ENCODE measurements at places on chromosomes 13 and 19.

GRCh38 chr19:55484593-55485438 lies at the start of gene NAT14:
Gene NAT14 (plus strand): TSS chr19:55485188. CDS start chr19:55485709, 521 bp downstream.
- no peak for DNase-seq

- DNase-seq = no peak
Measured at GRCh38 chr13:42762251-42762650, 19.1 kb upstream of the FAM216B start.

DNA sequence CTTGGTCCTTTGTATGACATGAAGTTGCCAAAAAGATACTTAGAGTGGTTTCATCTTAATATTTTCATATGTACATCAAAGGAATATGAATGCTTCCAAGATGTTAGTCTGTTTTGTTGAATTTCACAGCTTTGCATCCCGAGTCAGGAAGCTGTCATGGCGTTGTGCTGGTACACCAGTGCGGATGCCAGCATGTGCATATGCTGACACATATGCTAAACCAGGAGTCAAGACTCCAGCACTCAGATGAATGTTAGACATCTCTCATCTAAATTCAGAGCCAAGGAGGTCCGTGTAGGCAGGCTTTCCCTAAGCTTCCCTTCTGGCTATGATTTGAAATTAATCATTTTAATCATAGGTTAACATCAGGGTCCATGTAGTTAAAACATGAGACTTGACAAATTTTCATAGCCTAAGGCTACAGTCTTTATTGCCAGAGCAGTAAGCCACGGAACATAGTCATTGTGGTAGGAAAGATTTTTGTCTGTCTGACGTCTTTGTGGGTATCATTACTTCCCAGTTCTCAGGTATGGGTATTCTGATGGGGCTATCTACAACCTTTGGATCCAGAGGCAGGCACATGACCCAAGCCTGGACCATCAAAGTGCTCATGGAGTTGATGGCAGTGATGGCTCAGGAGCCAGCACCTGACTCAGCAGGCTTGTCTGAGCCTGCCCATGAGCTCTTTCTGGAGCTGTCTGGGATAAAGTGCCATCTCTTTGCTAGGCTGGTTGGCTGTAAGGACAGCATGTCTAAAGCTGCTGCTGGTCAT lies 246.1 kb downstream of the KCNRG start:
- DNase-seq = no peak

GRCh38 chr13:37407156-37407555 lies 191.4 kb downstream of the POSTN start:
- no peak for DNase-seq

GRCh38 chr13:114019367-114019766 lies 45.5 kb upstream of the C13orf46 start:
- DNase-seq = peak; percentile 7

DNA sequence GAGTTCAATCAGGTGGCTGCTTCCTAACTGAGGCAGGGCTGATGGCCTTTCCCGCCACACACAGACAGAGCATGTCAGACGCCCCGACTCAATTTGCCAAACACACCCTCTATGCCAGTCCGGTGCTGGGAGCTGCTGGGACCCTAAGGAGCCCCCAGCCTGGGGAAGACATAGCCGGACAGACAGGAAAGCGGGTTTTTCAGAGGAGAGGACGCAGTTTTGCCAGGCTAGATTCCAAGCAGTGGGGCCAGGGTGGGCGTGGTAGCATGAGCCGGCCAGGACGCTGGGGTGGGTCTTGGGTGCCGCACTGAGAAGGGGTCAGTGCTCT lies 19.8 kb downstream of the MAST3 start:
- no peak for DNase-seq

DNA sequence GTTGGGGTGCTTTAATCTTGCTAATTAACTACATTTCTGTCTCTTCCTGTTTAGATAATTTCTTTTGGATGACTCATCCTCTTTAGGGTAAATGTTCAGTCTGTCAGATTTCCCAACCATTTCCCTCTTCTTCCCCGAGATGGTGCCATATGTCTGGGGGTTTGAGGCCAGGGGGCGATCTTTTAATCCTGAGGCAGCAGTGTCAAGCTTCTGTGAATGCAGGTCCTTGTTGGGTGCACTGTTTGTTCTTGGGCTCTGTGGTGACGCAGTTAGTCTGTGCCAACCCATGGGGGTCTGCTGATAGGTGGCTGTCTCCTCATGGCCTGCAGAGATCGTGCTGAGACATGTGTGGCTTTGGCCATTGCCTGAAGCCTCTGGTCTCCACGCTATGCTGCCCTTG lies 420.4 kb downstream of the NDFIP2 start:
- no peak for DNase-seq

DNA sequence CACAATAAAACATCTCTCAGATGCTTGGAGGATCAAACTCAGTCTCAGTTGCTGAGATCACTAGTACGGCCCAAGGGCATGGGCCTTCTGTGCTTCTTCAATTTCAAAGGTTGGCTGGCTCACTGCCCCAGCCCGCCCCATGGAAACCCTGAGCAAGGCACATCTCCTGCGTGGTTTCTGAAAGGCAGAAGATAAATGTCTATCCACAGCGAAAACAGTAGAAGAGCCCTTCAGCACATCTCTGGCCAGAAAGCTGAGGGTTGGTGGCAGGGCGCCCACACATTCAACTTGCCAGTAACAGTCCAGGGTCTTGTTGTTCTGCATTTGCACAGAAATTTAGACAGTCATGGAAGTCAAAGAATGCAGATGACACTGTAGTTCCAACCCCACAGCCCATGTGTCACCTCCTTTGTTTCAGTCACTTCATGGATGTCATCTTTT lies 24.0 kb upstream of the KATNAL1 start:
- no peak for DNase-seq

GRCh38 chr13:39329182-39329639 lies 273.8 kb downstream of the LHFPL6 start:
- DNase-seq = no peak

DNA sequence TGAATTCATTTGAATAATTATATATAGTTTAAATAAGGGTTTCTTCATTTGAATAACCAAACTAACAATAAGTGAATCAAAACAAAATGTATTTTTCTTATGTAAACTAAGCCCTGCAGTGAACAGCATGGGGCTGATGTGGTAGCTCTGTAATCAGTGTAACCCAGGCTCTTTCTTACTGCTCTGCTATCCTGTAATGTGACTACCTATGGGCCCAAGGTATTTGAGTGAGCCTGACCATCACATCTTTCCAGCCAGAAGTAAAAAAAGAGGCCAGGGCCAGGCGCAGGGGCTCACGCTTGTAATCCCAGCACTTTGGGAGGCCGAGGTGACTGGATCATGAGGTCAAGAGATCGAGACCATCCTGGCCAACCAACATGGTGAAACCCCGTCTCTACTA lies 494.6 kb downstream of the DCT start:
- DNase-seq = no peak

DNA sequence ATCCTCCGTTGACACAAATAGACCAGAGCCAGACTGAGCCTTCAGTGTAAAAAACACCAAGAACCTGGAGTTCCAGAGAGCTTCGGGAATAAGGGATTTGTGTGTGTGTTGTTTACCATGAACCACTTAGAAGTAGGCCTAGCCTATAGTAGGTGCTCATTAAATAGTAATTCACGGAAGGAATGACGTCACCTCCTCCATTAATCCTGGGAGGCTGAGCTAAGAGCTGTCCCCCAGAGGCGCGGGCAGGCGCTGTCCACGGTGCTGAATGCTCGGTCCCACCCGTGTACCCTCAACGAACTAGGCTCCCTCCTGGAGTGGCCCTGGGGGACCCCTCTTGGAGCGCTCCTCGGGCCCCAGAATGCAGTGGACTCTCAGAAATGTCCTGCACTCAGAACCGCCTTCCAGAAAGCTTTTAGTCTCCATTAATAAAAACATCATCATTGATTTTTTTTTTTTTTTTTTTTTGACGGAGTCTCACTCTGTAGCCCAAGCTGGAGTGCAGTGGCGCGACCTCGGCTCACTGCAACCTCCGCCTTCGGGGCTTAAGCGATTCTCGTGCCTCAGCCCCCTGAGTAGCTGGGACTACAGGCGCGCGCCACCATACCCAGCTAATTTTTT lies 6.5 kb downstream of the UNC13A start:
- DNase-seq = no peak

GRCh38 chr19:56189785-56190184 lies 7.8 kb downstream of the ZSCAN5B start:
- DNase-seq = no peak

GRCh38 chr13:80083853-80084676 lies 256.9 kb downstream of the SPRY2 start:
- DNase-seq = no peak

GRCh38 chr13:94139393-94139995 lies 340.0 kb downstream of the DCT start:
- no peak for DNase-seq

DNA sequence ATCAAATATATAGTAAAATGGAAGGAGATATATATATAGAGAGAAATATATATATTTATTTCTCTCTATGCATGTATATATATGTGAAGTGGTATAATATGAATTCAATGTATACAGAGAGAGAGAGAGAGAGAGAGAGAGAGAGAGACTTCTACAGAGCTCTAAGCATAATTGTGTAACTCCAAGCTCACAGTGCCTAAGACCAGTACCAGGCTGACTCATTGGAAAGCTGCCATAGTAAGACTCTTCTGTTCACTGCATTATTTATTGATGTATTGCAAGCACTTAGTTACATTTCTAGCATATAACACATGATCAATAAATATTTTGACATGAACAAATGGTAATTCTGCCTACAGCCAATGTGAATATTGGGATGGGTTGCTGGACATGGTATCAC lies 1734.7 kb downstream of the SLITRK1 start:
- DNase-seq = no peak

DNA sequence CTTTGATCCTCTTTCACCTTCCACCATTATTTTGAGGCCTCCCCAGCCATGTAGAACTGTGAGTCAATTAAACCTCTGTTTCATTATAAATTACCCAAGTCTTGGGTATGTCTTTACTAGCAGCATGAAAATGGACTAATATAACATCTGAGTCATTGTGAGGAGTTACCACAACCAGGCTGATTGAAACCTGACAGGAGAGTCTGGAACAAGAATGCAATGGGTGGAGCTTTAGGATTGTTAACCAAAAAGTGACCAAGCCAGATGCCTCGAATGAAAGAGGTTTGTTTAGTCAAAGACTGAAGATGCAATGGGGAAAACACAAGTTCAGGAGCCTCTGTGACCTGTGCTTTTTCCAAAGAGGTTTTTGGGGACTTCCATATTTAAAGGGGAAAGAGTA lies 659.0 kb downstream of the SLITRK6 start:
- no peak for DNase-seq

- no peak for DNase-seq
Measured at GRCh38 chr13:26236296-26236695, 14.2 kb upstream of the RNF6 start.

- no peak for DNase-seq
Measured at GRCh38 chr13:43653980-43654379, 132.8 kb downstream of the ENOX1 start.

- DNase-seq = no peak
Measured at GRCh38 chr19:39155114-39155700, 29.6 kb downstream of the PAK4 start.

- DNase-seq = no peak
Measured at GRCh38 chr19:17719730-17720400, 585 bp downstream of the MAP1S start.

DNA sequence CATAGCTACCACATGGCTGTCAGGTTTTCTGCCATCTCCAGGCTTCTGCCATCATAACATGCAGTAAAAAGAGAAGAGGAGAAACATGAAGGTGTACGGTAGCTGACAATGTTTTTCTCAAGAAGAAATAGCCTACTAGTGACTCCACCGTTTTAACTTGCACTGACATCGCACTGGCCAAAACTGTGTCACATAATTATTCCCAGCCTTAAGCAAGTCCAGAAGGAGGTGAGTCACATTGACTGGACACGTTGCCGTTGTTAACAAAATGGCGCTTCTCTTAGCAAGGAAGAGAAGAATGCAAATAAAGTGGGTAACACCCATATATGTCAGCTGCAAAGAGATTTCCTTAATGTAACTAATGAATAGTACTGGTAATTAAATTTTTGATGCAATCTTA lies 810.4 kb upstream of the SLC10A2 start:
- no peak for DNase-seq
